ENCODE measurements at places on chromosomes 3 and 15.

- no peaks in the 10 kb centered on the region for H3K36me3 ChIP-seq
- no peaks in the 10 kb centered on the region for H3K4me1 ChIP-seq
These were observed at the start of gene TOPAZ1 for GRCh38 chr3:44241706-44242105. TOPAZ1 (plus strand) TSS chr3:44241886; CDS start chr3:44242054, 168 bp downstream.

GRCh38 chr3:52190294-52191074 is 7.5 kb upstream of the ALAS1 start:
- no peak overlapping the region for H3K27ac ChIP-seq
- DNase-seq, result no peak
- H3K4me3 ChIP-seq, result no peak overlapping the region
- H3K4me1 ChIP-seq, result no peaks in the 10 kb centered on the region

DNA sequence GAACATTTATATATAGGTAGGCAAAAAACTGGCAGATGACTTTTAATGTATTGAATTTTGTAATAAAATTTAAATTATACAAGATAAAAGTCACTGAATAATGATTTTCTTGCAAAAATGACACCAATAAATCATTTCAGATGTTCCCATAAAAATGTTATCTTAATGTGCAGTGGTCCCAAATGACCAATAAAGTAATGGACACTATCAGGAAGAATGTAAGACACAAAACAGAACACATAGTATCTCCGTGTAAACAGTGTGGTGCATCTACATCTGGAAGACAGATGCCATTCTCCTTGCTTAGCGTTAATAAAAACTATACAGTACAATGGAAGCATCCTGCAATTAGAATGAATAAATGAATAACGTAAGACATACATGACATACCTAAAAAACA is 41.5 kb downstream of the FGF7 start:
- DNase-seq, result no peak
- no peaks in the 10 kb centered on the region for H3K36me3 ChIP-seq
- H3K4me1 ChIP-seq, result no peaks in the 10 kb centered on the region
- no peak overlapping the region for H3K27ac ChIP-seq
- H3K4me3 ChIP-seq, result no peak overlapping the region

DNA sequence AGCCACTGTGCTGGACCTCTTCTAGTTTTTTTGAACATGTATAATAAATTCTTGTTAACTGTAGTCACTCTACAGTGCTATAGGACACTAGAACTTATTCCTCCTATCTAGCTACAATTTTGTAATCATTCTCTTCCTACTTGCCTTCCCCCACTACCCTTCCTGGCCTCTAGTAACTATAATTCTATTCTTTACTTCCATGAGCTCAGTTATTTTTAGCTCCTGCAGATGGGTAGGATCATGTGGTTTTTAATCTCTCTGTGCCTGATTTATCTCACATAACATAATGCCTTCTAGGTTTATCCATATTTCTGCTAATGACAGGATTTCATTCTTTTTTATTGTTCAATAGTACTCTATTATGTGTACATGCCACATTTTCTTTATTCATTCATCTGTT is 113.2 kb upstream of the FGF7 start:
- H3K27me3 ChIP-seq, result no peaks in the 10 kb centered on the region
- DNase-seq, result no peak
- H3K36me3 ChIP-seq, result peaks cover 37% of the 10 kb centered on the region
- H3K27ac ChIP-seq, result no peak overlapping the region
- peaks cover 17% of the 10 kb centered on the region for H3K4me1 ChIP-seq

DNA sequence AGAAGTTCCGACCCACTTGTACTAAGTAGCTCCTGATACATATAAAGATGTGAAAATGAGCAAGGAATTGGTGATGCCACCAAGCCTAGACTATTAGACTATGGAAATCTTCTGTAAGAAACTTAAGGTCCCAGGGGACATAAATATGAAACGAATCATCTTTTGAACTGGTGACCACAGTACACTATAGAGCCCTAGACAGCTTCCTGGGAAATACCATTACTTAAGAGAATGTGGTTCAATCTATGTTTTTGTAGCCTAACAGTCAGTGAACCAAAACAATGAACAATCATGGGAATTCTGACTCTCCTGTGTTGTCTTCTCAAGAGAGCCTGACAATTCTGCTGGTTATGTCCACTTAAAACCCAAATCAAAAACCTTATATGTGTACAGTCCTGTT is 191.6 kb downstream of the GREM1 start:
- no peaks in the 10 kb centered on the region for H3K36me3 ChIP-seq
- no peak for DNase-seq
- peaks cover 33% of the 10 kb centered on the region for H3K4me1 ChIP-seq
- peak overlapping the region; percentile 91 for H3K4me3 ChIP-seq
- H3K27me3 ChIP-seq, result peaks cover 14% of the 10 kb centered on the region

GRCh38 chr15:34436126-34436955 is 1.3 kb downstream of the GOLGA8A start:
- H3K27me3 ChIP-seq, result no peaks in the 10 kb centered on the region
- H3K27ac ChIP-seq, result peak overlapping the region; percentile 28
- peaks cover 23% of the 10 kb centered on the region for H3K4me1 ChIP-seq
- H3K4me3 ChIP-seq, result peak overlapping the region; percentile 85
- peak; percentile 24 for DNase-seq

- H3K4me3 ChIP-seq, result no peak overlapping the region
- H3K4me1 ChIP-seq, result no peaks in the 10 kb centered on the region
- H3K27ac ChIP-seq, result no peak overlapping the region
- no peaks in the 10 kb centered on the region for H3K27me3 ChIP-seq
These were observed 29.7 kb upstream of the NR2F2 start for GRCh38 chr15:96300836-96301235.

DNA sequence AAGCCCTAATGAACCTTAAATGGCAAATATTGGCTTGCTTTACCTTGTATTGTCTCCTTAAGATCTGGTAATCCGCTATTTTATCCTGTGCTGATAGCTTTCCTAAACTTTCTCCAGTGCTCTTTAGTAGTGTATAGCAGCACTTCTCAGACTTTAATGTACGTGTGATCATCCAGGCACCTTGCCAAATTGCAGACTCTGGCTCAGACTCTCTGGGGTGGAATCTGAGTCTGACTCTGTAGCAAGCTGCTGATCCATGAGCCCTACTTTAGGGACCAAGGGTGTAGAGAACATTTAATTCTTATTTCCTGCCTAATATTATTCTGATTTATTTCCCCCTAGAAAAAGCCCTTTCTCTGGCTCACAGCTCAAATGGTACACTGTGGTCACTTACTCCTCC is 518.8 kb upstream of the ZNF385D start:
- no peaks in the 10 kb centered on the region for H3K27me3 ChIP-seq
- no peak overlapping the region for H3K4me3 ChIP-seq
- DNase-seq, result no peak

DNA sequence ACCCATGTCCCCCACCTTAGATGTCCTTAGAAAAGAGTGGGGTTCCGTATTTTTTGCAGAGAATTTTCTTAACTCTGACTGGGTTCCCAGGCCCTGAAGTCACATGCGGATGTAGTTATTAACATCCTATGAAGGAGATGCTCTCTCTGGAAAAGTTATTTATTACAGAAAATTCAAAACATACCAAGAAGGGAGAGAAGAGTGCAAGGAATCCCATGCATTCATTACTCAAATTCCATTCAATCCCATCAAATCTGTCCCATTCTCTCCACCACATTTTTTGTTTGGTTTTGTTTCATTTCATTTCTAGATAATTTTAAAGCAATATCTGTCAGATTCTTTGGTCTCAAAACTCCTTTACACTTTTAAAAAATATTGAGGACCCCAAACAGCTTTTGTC is 34.3 kb upstream of the ANKRD34C start:
- no peaks in the 10 kb centered on the region for H3K36me3 ChIP-seq
- no peak overlapping the region for H3K27ac ChIP-seq

GRCh38 chr3:184144505-184144904 is 9.3 kb downstream of the EIF2B5 start:
- H3K4me1 ChIP-seq, result peaks cover 7% of the 10 kb centered on the region
- no peaks in the 10 kb centered on the region for H3K27me3 ChIP-seq
- no peak for DNase-seq
- H3K27ac ChIP-seq, result no peak overlapping the region
- no peak overlapping the region for H3K4me3 ChIP-seq

DNA sequence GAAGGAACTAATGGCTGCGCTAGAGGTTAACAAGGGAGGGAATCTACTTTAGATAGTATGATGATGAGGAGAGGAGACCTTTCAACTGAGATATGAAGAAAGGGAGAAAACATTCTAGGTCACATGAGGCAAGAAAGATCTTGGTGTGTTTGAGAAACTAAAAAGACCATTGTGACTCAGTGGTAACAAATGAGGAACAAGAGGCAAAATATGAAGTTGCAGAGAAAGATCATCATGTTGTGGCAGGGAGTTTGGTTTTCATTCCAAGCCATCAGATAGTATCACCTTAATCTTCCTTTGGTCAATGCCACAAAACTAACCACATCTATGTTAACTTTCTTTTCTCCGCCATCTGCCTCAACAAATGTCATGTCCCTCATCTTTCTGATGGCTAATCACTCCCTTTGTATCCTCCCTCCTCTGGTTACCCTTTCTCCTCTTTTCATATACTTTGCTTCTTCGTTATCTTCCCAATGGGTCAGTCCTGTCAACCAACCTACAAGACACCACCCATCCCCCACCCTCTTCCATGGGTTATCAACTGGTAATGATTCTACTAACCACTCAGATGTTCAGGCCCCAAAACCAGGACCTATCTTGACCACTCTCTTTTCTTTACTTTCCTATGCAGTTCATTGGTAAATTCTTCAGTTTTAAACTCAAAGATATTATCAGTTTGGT is 2.4 kb upstream of the PDCD6IP start:
- no peaks in the 10 kb centered on the region for H3K36me3 ChIP-seq
- H3K27me3 ChIP-seq, result no peaks in the 10 kb centered on the region
- peaks cover 32% of the 10 kb centered on the region for H3K4me1 ChIP-seq
- DNase-seq, result no peak
- no peak overlapping the region for H3K27ac ChIP-seq

GRCh38 chr3:170038434-170039110 is 777 bp downstream of the GPR160 start:
- peak; percentile 60 for DNase-seq
- no peaks in the 10 kb centered on the region for H3K27me3 ChIP-seq
- peak overlapping the region; percentile 91 for H3K4me3 ChIP-seq
- H3K27ac ChIP-seq, result peak overlapping the region; percentile 92

- peaks cover 28% of the 10 kb centered on the region for H3K4me1 ChIP-seq
- peak overlapping the region; percentile 84 for H3K27ac ChIP-seq
- peak; percentile 26 for DNase-seq
- H3K4me3 ChIP-seq, result no peak overlapping the region
- H3K36me3 ChIP-seq, result no peaks in the 10 kb centered on the region
These were observed 7.5 kb downstream of the GNB5 start for GRCh38 chr15:52183562-52184173.

DNA sequence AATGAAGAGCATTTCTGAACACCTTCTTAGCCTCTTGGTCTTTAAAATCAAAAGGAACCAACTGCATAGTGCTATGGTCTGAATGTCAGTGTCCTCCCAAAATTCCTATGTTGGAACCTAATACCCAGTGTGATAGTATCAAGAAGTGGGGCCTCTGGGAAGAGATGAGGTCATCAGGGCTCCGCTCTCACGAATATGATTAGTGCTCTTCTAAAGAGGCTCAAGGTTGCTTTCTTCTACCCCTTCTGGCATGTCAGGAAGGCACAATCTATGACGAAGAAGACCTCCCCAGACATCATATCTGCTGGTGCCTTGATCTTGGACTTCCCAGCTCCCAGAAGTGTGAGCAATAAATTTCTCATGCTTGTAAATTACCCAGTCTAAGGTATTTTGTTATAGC is 209.5 kb downstream of the MAGI1 start:
- no peaks in the 10 kb centered on the region for H3K27me3 ChIP-seq
- H3K4me3 ChIP-seq, result no peak overlapping the region
- H3K36me3 ChIP-seq, result no peaks in the 10 kb centered on the region
- no peak overlapping the region for H3K27ac ChIP-seq

- peaks cover 15% of the 10 kb centered on the region for H3K36me3 ChIP-seq
- H3K4me3 ChIP-seq, result peak overlapping the region; percentile 59
- peak; percentile 14 for DNase-seq
- peak overlapping the region; percentile 93 for H3K27ac ChIP-seq
- peaks cover 16% of the 10 kb centered on the region for H3K27me3 ChIP-seq
These were observed 1.1 kb downstream of the TFG start for GRCh38 chr3:100710261-100710968.

- peak overlapping the region; percentile 90 for H3K4me3 ChIP-seq
- DNase-seq, result peak; percentile 29
- no peaks in the 10 kb centered on the region for H3K27me3 ChIP-seq
- H3K4me1 ChIP-seq, result peaks cover 5% of the 10 kb centered on the region
These were observed 995 bp downstream of the CHST14 start for GRCh38 chr15:40471808-40472150.

DNA sequence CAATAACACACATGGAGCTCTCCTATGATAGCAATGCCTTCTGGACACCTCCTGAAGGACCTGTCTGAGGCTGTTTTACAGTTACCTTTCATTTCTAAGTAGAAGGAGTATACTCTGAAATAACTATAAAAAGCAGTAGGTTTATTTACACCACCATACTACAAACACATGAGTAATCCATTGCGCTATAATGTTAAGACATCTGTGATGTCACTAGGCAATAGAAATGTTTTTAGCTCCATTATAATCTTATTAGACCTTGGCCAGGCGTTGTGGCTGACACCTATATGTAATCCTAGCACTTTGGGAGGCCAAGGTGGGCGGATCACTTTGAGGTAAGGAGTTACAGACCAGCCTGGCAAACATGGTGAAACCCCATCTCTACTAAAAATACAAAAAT is 24.7 kb downstream of the PXK start:
- H3K27me3 ChIP-seq, result no peaks in the 10 kb centered on the region
- peak overlapping the region; percentile 99 for H3K27ac ChIP-seq
- no peak for DNase-seq
- H3K36me3 ChIP-seq, result peaks cover 4% of the 10 kb centered on the region
- H3K4me1 ChIP-seq, result peaks cover 94% of the 10 kb centered on the region

DNA sequence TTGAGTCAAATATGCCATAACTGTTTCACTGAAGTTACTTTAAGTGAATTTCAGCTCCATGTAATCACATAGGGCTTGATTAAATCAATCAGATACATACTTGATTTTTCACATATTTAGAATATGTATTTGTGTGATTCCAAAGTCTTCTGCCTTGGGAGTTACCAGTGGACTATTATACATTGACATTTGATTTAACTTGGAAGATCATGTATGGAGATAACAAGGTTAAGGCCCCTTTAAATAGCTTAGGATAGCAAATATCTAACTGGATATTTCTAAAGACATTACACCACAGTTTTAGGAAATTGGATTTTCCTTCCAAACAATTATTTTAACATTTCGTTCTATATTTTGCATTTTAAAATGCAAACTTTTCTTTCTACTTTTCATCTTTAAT is 405.0 kb downstream of the RAP2B start:
- H3K27me3 ChIP-seq, result peaks cover 5% of the 10 kb centered on the region
- no peak overlapping the region for H3K27ac ChIP-seq
- DNase-seq, result no peak
- no peaks in the 10 kb centered on the region for H3K4me1 ChIP-seq
